ENCODE measurements at places on chromosomes 7 and 10. TPM values are rescaled to one million over a fixed set of nuclear protein-coding genes. Genes with fewer than 3 reads are reported as not detected.
A peak's percentile ranks its signal among the peaks of the same experiment; 100 is the strongest.

- no peak overlapping the region for H3K27ac ChIP-seq
- no peak overlapping the region for H3K4me3 ChIP-seq
- no peaks in the 10 kb centered on the region for H3K27me3 ChIP-seq
- H3K36me3 ChIP-seq: no peaks in the 10 kb centered on the region
- H3K4me1 ChIP-seq: peaks cover 8% of the 10 kb centered on the region
Measured at GRCh38 chr10:77285529-77286182, 352.0 kb downstream of the KCNMA1 start.

The PSMA2 gene
- 79.1 TPM for total RNA-seq

DNA sequence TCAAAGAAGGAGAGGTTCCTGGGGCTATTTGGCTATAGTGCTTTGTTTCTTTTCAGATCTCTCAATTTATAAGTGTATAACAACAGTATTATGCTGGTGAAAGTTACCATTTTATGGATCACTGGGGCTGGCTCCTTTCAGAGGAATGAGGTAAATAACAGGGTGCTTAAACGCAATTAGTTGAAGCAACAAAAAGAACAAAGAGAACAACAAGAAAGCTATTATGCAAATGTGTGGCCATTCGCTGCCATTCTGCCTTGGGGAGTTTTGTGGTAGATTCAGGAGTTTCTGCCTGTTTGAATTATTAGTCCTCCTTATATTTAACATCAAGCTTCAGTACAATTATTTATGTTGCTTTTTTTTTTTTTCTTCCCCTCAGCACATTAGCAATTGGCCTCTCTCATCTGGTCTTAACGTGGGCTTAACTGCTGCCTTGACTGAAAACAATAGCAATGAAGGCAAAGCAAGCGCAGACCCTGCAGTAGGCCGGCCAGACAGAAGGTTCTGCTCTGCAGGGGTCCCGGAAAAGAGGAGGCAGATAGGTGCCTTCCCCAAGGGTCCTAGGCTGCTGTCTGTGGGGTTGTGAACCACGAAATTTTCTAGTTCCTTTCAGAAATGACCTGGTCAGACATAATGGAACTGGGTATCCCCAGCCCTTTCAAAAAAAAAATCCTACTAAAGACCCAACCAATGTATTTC, 339.9 kb upstream of the PODXL start:
- DNase-seq: no peak
- H3K27me3 ChIP-seq: no peaks in the 10 kb centered on the region
- no peaks in the 10 kb centered on the region for H3K4me1 ChIP-seq
- H3K27ac ChIP-seq: no peak overlapping the region
- no peaks in the 10 kb centered on the region for H3K36me3 ChIP-seq

- no peaks in the 10 kb centered on the region for H3K27me3 ChIP-seq
- no peak overlapping the region for H3K27ac ChIP-seq
- H3K4me1 ChIP-seq: no peaks in the 10 kb centered on the region
- no peak for DNase-seq
- no peak overlapping the region for H3K4me3 ChIP-seq
Measured at GRCh38 chr10:92430103-92430502, 139.1 kb downstream of the MARCHF5 start.

The CDC14C gene
- total RNA-seq: 0.91 TPM

GRCh38 chr7:123979876-123980275, 53.0 kb downstream of the TMEM229A start:
- no peak for DNase-seq
- no peaks in the 10 kb centered on the region for H3K27me3 ChIP-seq
- no peak overlapping the region for H3K27ac ChIP-seq
- H3K4me3 ChIP-seq: no peak overlapping the region

DNA sequence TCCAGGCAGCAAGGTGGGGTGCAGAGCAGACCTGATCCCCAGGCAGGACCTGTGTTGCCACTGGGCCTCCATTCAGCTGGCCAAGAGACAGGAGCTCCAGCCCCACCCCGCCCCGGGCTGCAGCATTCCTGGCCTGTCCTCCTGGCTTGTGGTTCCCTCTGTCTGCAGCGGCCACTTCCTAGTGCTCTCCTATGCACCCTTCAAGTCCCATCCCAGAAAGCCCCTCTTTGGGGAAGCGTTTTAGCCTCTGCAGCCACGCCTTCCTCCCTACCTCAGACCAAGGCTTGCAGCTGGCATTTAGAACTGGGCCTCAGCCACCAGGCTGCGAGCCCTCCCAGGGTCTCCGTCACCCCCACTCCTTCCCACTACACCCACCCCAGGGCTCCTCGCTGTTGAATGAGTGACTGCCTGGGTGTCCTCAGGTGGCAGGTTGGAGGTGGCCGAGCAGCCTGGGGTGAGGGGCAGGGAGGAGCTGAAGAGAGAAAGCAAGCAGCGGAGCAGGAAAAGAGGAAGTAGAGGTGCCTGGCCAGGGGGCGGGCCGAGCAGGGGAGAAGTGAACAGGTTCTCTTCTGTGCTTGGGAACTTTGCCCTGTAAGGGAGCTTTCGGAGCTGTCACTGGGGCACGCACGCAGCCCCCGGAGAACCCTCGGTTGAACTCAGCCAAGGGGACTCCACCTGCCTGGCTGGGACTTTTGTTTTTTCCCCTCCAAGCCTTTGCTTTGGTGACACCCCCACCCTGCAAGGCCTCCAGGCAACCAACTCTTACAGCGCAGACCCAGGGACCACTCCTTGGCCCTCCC, 109.1 kb upstream of the TNRC18 start:
- H3K36me3 ChIP-seq: peaks cover 16% of the 10 kb centered on the region
- H3K4me1 ChIP-seq: peaks cover 16% of the 10 kb centered on the region
- peak; percentile 70 for DNase-seq
- no peaks in the 10 kb centered on the region for H3K27me3 ChIP-seq
- peak overlapping the region; percentile 100 for H3K27ac ChIP-seq
- H3K4me3 ChIP-seq: peak overlapping the region; percentile 2

- no peak overlapping the region for H3K27ac ChIP-seq
- no peaks in the 10 kb centered on the region for H3K27me3 ChIP-seq
- H3K36me3 ChIP-seq: no peaks in the 10 kb centered on the region
- no peak overlapping the region for H3K4me3 ChIP-seq
- no peak for DNase-seq
Measured at GRCh38 chr10:63917363-63917762, 396.2 kb downstream of the REEP3 start.

DNA sequence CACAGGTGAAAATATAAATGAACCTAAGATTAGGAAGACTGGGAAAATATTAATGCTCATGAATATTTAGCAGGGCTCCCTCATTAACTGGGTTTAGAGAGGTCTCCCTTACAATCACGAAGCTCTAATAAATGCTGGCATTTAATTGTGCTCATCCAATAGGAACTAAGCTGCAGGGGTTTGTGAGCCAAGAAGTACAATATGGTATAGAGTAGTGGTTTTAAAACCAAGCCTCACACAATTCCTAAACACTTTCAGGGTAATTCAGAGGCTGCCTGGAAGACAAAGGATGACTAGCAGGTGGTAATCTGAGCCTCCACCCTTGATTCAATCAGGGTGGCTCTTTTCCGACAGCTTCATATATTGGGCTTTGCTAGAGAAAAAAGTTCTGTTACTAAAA, 103.3 kb downstream of the GPAM start:
- no peaks in the 10 kb centered on the region for H3K36me3 ChIP-seq
- no peaks in the 10 kb centered on the region for H3K27me3 ChIP-seq
- DNase-seq: no peak
- H3K4me1 ChIP-seq: no peaks in the 10 kb centered on the region

DNA sequence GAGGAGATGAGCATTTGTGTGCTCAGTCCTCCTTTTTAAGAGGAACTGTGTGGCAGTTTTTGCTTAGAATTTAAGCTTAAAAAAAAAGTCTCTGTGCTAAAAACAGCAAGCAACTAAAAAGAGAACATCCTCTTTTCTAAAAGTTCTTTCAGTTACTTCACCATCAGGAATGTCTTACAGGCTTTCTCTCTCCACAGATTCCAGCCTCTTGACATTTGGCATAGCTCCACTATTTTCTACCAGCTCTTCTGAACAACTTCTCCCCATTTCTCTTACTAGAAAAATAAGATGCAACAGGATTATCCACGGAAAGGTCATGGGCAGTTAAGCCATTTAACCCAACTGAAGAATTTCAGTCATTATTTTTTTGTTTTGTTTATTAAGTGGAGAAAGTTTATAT, 13.2 kb downstream of the PCLO start:
- no peaks in the 10 kb centered on the region for H3K36me3 ChIP-seq
- DNase-seq: no peak
- no peaks in the 10 kb centered on the region for H3K4me1 ChIP-seq
- no peak overlapping the region for H3K27ac ChIP-seq

- no peak for DNase-seq
- no peak overlapping the region for H3K27ac ChIP-seq
- no peaks in the 10 kb centered on the region for H3K36me3 ChIP-seq
Measured at GRCh38 chr10:106387063-106387462, 777.4 kb downstream of the SORCS1 start.

DNA sequence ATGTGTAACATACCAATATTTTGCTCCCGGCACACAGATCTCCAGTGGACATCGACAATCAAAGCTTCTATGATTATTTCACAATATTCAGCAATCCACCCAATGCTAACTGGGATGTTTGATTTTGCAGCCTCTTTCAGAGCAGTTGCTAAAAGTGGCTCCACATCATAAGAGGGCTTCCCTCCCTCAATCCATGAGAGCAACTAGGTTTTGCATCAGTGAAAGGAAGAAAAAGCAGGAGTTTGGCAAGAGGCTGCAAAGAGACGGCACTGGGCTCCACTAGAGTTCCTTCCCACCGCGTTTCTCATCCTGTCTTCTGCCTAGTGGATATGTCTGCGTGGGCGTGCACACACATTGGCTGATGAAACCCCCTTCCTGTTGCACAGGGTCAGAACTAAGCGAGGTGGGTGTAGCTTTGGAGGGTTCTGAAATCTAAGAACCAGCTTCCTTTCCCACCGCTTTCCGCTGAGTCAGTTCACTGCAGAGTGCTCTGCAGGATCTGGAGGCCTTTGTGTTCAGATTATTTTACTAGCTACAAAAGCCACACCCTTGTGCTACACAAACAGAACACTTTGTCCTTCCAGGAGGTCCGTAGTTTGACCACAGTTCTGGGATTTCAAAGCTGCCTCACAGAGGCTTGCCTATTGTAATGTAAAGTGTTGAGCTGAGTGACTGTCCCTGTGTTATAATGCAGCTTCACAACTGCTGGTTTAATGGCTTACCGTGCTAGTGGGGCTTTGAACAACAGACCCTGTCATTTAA, 28.1 kb downstream of the ARL4A start:
- H3K27me3 ChIP-seq: no peaks in the 10 kb centered on the region
- peak; percentile 89 for DNase-seq
- no peaks in the 10 kb centered on the region for H3K36me3 ChIP-seq
- H3K4me1 ChIP-seq: peaks cover 11% of the 10 kb centered on the region

GRCh38 chr10:84765086-84765485, 436.7 kb downstream of the CCSER2 start:
- no peaks in the 10 kb centered on the region for H3K36me3 ChIP-seq
- no peak overlapping the region for H3K4me3 ChIP-seq
- no peaks in the 10 kb centered on the region for H3K4me1 ChIP-seq
- no peak overlapping the region for H3K27ac ChIP-seq
- no peak for DNase-seq

- H3K27me3 ChIP-seq: no peaks in the 10 kb centered on the region
- no peak for DNase-seq
- no peaks in the 10 kb centered on the region for H3K36me3 ChIP-seq
- no peak overlapping the region for H3K27ac ChIP-seq
- H3K4me3 ChIP-seq: no peak overlapping the region
Measured at GRCh38 chr7:43110791-43111535, 1.5 kb upstream of the HECW1 start.

GRCh38 chr7:68423356-68423755, 1174.9 kb upstream of the AUTS2 start:
- DNase-seq: no peak
- H3K27ac ChIP-seq: no peak overlapping the region
- no peaks in the 10 kb centered on the region for H3K36me3 ChIP-seq
- H3K27me3 ChIP-seq: no peaks in the 10 kb centered on the region

GRCh38 chr10:70549351-70549961, 53.1 kb downstream of the PRF1 start:
- no peak overlapping the region for H3K4me3 ChIP-seq
- H3K27me3 ChIP-seq: no peaks in the 10 kb centered on the region
- H3K27ac ChIP-seq: no peak overlapping the region
- no peak for DNase-seq

The TFPI2 gene
- total RNA-seq: 1.7 TPM

GRCh38 chr7:33612442-33612841, 292.9 kb upstream of the BMPER start:
- no peaks in the 10 kb centered on the region for H3K4me1 ChIP-seq
- H3K27me3 ChIP-seq: no peaks in the 10 kb centered on the region
- no peak overlapping the region for H3K27ac ChIP-seq
- no peak for DNase-seq

- no peak overlapping the region for H3K4me3 ChIP-seq
- H3K27ac ChIP-seq: no peak overlapping the region
- DNase-seq: no peak
- no peaks in the 10 kb centered on the region for H3K27me3 ChIP-seq
Measured at GRCh38 chr7:90723233-90723632, 127.1 kb downstream of the CDK14 start.

- DNase-seq: no peak
- H3K36me3 ChIP-seq: no peaks in the 10 kb centered on the region
- H3K27ac ChIP-seq: no peak overlapping the region
- peaks cover 2% of the 10 kb centered on the region for H3K27me3 ChIP-seq
- no peaks in the 10 kb centered on the region for H3K4me1 ChIP-seq
- H3K4me3 ChIP-seq: no peak overlapping the region
Measured at GRCh38 chr10:47071891-47072290, 160.7 kb downstream of the PTPN20 start.

GRCh38 chr10:13801907-13802288, 215.1 kb downstream of the PRPF18 start:
- H3K27ac ChIP-seq: no peak overlapping the region
- no peak for DNase-seq
- no peak overlapping the region for H3K4me3 ChIP-seq
- no peaks in the 10 kb centered on the region for H3K27me3 ChIP-seq

DNA sequence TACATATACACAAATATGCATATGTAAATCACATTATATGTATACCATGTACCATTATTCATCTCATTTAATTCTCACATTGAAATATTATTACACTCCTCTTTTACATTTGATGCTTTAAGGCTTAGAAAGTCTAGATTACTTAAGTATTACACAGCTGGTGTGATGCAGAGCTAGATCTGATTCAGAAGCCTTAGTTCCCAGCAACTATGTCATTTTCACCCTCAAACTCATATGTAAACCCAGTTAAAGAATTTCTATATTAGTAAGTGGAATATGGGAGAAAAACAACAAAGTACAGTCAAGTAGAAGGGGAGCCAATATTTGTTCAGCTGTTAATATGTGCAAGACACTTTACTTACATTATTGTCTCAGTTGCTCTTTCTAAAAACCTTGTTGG, 74.3 kb upstream of the CSTF2T start:
- H3K27me3 ChIP-seq: no peaks in the 10 kb centered on the region
- H3K4me1 ChIP-seq: no peaks in the 10 kb centered on the region
- no peak overlapping the region for H3K4me3 ChIP-seq
- no peak for DNase-seq
- H3K27ac ChIP-seq: no peak overlapping the region

DNA sequence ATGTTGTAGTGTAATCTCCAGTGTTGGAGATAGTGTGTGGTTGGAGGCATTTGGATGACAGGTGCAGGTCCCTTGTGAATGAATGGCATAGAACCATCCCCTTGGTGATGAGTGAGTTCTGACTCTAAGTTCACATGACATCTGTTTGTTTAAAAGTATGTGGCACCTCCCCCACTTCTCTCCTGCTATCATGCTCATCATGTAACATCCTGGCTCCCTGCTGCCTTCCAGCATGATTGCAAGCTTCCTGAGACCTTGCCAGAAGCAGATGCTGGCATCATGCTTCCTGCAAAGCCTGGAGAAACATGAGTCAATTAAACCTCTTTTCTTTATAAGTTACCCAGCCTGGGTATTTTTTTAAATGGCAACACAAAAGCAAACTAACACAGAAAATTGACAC, 499.0 kb upstream of the SEMA3D start:
- H3K4me1 ChIP-seq: no peaks in the 10 kb centered on the region
- DNase-seq: no peak
- no peaks in the 10 kb centered on the region for H3K36me3 ChIP-seq
- no peaks in the 10 kb centered on the region for H3K27me3 ChIP-seq
- no peak overlapping the region for H3K4me3 ChIP-seq
- no peak overlapping the region for H3K27ac ChIP-seq
